ENCODE measurements at places on chromosomes 3 and 15.

DNA sequence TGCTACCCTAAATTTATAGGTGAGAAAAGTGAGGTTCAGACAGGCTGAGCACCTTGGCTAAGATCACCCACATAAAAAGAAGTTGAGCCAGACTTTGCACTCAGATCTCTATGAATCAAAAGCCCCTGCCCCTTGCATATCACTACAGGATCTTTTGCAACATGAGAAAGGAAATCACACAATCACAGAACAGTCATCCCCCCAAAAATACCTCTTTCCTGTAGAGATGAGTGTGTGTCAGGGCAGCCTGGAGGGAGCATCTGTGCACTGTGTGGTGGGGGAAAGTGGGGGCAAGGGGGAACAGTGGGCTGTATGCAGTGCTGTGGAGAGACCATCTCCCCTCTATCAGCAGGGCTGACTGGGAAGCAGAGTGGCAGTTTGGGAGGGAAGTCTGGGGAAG, 46.6 kb downstream of the EPHB3 start:
- DNase-seq = no peak

DNA sequence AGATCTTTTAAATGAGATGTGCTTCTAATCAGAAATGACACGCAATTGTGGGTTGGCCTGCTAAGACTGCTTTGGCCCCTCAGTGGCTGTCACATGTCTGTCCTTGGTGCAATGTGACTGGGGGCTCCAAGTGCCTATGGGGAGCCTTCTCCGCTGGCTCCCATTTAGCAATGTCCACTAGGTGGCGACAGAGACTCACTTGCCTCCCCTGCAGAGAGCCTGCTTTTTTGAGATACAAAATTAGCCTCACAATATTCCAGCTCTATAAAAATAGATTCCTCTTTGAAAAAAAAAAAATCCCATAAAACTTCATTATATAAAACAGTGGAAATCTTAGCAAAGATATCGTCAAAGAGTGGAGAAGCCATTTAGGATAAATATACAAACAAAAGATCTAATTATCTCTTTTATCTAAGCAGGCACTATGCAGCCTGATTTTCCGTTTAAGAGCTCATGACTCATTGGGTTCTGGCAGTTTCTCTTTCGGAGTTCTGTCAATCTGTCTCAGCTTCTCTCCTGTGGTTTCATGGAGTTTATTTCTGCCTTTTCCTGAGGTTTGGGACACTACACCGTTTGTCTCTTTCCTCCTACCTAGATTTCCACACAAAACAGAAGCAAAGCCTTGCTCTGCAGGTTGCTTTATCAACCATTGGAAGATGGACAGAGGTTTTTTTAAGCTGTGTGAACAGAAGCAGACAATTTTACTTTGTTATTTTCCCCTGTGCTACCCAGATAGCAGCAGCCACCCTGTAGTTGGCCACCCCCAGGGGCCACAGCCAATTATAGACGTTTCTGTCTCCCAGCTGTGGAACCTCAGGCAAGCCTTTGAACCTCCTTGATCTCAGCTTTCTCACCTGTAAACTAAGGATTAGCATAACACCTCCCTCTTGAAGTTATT, 68.4 kb upstream of the TNFAIP8L3 start:
- peak; percentile 68 for DNase-seq

- no peak for DNase-seq
These were observed 3.3 kb downstream of the RYR3 start for GRCh38 chr15:33314069-33314468.

- DNase-seq = no peak
These were observed 81.9 kb upstream of the PTX3 start for GRCh38 chr3:157354722-157355121.

DNA sequence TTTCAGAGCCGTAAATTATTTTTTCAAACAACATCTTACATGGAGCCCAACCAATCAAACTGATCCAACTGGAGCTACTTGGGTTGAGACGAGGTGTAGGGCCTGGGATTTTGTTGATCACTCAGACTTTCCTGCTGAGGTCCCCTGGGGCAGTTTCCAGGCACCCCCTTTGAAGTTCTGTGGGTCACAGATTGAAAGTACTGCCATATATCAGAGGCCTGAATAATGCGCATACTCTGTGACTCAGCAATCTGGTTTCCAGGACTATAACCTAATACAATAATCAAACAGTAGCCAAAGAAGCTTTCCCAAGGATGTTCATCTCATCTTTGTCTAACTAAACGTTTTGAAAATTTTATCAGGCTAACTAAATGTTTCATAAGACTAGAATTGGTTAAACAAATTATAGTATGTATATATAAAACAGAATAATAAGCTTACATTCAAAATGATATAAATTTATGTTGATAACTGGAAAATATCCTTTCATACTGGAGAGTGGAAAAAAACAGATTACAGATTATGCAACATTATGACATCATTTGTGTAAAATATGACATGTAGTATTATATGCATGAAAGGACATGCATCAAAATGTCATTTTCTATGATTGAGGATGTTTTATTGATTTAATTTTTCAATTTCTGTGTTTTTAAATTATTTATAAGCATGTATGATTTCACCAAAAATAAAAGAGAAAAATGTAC, 617.1 kb downstream of the NTRK3 start:
- DNase-seq = no peak

GRCh38 chr3:88433568-88433967, 283.8 kb downstream of the C3orf38 start:
- DNase-seq = no peak
